ENCODE measurements at places on chromosomes 5 and 9.

GRCh38 chr9:13608451-13608850 lies 329.0 kb upstream of the MPDZ start:
- no peak for DNase-seq

- no peak for DNase-seq
Observed at GRCh38 chr9:117490199-117490598, 75.3 kb upstream of the ASTN2 start.

- DNase-seq, result no peak
Observed at GRCh38 chr9:81372628-81373191, 316.6 kb downstream of the TLE1 start.

GRCh38 chr5:67206929-67207328 lies 10.3 kb upstream of the CD180 start:
- peak; percentile 21 for DNase-seq

DNA sequence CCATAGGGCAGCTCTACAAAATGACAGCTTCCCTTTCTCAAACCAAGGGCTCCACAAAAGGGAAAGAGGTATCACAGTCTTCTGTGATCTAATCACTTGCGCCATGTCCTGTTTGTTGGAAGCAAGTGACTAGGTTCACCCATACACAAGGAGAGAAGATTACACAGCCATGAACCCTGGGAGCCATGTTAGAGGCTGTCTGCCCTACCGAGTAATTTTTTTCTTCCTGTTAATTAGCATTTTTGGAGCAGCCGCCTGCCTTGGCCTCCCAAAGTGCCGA lies 33.2 kb upstream of the GOLPH3 start:
- no peak for DNase-seq

DNA sequence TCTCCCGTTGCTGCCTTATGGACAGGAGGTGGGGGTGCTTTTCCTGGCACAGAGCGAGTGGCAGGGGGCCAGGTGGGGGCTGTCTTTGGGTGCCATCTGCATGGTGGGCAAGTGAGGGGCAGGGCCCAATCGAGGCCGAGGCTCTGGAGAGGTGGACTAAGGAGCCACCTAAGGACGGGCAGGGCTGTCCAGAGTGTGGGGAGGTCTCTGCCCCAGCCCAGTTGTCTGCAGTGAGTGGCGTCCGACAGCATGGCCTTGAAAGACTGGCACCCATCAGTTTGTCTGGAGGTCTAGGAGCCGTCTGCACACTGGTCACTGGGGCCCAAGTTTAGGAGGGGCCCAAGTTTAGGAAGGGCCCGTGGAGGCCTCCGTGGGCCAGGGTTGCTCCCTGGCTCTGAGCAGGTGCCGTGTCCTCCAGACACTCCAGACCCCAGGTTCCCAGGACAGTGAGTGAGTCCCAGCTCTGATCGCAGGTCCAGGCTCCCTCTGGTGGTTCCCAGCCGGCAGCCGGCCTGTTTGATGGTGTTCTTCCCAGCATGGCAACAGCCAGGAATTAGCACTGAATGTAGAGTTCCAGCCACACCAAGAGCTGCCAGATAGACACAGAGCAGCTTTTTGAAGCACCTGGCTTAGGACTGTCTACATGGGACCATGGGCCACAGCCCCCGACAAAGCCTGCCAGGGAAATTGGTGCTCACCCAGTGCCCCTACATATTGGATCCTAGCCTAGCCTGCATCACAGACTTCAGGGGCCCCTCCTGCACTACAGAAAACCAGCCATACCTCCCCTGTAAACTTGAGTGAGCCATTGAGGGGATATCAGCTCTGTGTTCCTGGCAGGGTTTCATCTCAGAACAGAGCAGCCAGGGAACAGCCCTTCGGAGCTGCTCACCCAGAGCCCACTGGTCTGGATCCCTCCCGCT lies 120.9 kb downstream of the WNK2 start:
- DNase-seq, result no peak

- DNase-seq, result peak; percentile 19
Observed at GRCh38 chr5:149834246-149834855, 104.2 kb downstream of the PPARGC1B start.

DNA sequence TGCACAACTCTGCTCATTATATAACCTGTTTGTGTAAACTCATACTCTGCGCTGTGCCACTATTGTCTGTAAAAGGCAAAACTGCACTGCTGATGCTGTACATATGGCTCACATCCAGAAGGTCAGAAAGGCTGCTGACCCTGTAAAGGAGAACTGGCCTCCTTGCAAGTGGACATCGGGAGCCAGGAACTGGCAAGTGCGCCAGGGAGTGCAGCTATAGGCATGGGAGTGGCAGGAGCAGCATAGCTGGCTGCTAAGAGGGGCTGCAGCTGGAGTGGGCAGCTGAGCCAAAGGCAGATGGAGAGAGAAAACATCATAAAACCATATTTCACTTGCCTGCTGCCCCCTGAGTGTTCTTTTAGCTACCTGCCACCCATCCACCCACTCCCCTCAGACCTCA lies 2183.4 kb upstream of the ACO1 start:
- no peak for DNase-seq

GRCh38 chr9:37925786-37926736 lies 22.1 kb upstream of the SLC25A51 start:
- DNase-seq, result no peak

GRCh38 chr9:1446671-1447070 lies 396.5 kb downstream of the DMRT2 start:
- DNase-seq, result no peak

DNA sequence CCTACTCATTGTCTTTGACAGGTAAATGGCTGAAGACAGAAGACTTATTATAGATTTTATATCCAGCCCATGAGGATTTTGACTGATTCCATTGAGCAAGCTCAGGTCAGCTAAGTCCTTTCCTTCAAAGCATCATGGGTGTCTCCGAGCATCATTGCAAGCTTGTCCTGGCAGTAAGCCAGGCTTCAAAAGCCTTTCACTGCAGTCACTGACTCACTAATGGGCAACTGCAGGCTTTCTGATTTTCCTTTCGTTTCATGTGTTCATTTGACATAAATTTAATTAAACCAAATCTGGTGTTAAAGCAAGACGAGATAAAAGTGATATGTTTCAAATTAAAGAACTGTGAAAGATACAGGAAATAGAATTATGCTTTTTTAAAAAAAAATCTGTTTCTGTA lies 426.2 kb downstream of the ANXA1 start:
- DNase-seq, result no peak

DNA sequence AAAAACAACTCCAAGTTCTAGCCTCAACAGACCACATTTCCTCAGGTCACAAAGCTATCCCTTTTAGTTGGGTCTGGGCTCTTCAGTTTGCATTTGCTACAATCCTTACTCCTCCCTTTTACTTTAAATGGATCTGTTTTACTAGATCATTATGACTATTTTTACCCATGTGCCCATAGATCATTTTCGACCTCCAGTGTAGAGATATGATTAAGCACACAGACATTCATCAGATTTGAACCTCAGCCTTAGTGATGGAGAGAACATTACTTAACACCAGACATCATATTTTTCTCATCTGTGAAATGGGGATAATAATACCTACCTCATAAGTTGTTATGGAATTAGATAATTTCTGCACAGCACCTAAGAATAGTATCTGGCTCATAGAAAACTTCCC lies 141.9 kb downstream of the NPR3 start:
- DNase-seq, result no peak

DNA sequence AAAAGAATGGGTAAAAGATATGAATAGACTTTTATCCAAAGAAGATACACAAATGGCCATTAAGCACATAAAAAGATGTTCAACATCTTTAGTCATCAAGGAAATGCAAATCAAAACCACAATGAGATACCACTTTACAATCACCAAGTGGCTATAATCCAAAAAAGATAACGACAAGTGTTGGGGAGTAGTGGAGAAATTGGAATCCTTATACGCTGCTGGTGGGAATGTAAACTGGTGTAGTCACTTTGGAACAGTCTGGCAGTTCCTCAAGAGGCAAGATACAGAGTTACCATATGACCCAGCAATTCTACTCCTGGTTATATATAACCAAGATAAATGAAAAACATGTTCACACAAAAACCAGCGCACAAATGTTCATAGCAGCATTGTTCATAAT lies 234.9 kb downstream of the SPATA31D1 start:
- no peak for DNase-seq

- no peak for DNase-seq
Observed at GRCh38 chr9:100597236-100597635, 19.4 kb downstream of the CAVIN4 start.

- DNase-seq, result no peak
Observed at GRCh38 chr5:132479111-132479951, 11.2 kb downstream of the IRF1 start.

DNA sequence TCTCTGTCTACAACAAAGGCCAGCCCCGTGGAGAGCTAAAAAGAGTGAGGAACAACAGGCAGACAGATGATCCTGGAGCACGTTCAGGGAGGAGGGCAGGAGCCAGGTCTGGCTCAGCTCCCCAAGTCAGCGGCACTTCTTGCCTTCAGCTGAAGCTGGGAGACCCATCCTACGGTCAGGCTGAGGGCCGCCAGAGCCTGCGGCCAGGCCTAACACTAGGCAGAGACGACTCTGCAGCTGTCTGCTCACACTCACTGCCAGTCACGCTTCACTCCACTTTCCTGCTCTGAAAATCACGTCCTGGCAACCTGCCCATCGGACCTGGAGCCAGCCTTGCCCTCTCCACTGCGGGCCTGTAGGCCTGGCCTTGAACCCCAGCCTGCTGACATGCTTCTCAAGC lies 160.9 kb upstream of the LHFPL2 start:
- DNase-seq, result no peak

DNA sequence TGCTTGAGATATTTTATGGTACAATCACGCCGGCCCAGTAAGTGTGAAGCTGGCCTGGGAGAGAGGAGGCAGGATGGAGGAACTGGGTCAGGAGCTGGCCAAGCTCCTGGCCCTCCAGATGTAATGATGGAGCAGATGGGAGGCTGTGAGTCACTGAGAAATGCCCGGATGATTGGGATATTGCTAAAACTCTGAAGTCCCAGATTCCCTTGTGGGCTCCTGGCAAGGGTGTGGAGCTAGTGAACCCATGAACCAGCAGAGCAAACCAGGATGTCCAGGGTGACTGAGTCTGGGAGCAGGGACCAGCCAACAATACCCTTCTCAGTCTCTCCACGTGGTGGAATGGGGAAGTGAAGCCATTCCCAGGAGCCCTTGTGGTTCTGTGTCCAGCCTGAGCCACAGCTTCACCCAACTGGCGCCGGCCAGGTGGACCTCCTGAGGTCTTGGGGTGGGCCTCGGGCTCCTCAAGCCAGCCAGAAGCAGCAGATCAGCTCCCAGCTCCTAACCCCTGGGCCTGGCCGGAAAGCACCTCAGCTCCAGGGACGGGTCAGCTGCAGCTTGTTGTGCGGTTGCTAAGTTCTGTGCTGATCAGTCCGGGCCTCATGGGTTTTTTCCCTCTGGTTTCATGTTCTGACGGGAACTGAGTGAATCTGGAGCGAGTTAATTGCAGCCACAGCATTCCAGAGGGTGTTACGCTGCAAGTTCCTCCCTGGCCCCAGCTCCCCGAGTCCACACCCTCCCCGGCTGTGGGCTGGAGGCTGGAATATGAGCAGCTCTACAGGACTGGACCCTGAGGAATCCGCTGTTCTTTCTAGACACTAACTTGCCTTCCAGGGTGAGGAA lies 37.6 kb downstream of the DUSP1 start:
- DNase-seq, result no peak

DNA sequence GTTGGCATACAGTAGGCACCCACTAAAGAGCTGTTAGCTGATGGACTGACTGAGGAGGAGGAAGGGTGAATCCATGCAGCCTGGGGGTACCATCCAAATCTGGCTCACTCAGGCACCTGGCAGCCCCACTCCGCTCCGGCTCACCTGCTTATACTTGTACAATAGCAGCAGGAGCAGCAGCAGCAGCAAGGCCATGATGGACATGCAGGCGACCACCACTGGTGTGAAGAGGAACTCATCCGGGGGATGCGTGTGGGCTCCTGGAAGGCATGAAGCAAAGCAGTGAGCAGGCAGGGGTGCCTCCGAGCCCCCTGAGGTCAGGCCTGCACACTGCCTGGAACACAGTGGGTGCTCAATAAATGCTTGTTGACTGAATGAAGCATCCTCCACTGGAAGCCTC lies 18.3 kb downstream of the CSF1R start:
- no peak for DNase-seq

- DNase-seq, result no peak
Observed at GRCh38 chr9:89885156-89885555, 280.3 kb downstream of the GADD45G start.

- DNase-seq, result no peak
Observed at GRCh38 chr9:124137009-124137943, 120.5 kb upstream of the NEK6 start.

DNA sequence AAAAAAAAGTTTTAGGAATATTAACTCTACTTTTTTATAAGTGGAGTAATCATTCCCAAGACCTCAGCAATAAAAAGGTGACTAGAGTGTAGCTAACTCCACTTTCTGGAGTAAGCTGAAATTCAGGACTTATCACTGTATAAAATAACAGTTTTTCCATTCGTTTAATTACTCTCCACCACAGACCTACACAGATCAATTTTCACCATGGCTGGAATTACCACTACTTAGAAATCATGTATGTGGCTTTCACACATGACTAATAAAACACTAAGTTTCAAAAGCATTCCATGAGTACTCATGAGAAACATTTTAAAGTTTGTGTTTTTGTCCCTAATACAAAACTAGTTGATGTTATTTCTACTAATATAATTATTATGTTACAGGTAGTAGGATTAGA lies 9.9 kb downstream of the PLPP1 start:
- no peak for DNase-seq

GRCh38 chr9:111106202-111106601 lies 67.9 kb upstream of the LPAR1 start:
- DNase-seq, result no peak

DNA sequence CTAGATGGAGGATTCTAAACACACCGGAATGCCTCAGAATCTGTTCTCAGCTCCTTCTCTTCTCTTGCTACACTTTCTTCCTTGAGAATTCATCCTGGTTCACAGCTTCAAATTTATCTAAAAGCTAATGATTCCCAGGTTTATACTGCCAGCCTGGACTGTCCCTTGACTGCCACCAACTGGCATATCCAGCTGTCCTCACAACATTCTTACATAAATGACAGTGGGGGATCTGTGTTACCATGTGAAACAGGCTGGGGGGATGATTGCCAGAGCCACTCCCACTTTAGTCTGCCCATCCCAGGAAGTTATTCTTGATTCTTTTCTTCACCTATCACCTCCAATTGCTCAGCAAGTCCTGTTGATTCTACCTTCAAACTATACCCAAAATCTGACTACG lies 27.2 kb upstream of the ZFR start:
- no peak for DNase-seq

GRCh38 chr9:5778805-5779204 lies 54.1 kb downstream of the ERMP1 start:
- DNase-seq, result no peak

- no peak for DNase-seq
Observed at GRCh38 chr5:73591102-73591695, 25.7 kb downstream of the UTP15 start.

GRCh38 chr9:123109540-123110279 lies 76.2 kb downstream of the GPR21 start:
- no peak for DNase-seq

Measured in stimulated activated CD8-positive, alpha-beta memory T cell treated with anti-CD3 and anti-CD28 coated beads, Interleukin-4, amount 100 ng/mL, for 1 hour (primary cell).